CD8-positive, alpha-beta memory T cell (primary cell): ENCODE measurements at places on chromosomes 7 and 10. TPM values are rescaled to one million over a fixed set of nuclear protein-coding genes. Genes with fewer than 3 reads are reported as not detected.

Gene SAP25
- total RNA-seq = 13.9 TPM

Gene MET
- total RNA-seq = 3.1 TPM

Gene CYP26C1
- not detected for total RNA-seq

Gene FAM131B
- total RNA-seq = 2.8 TPM

Gene FANK1
- 0.66 TPM for total RNA-seq

Gene VSTM2A
- total RNA-seq = not detected

Gene SVIL
- 5.9 TPM for total RNA-seq

Gene TDRD1
- 0.13 TPM for total RNA-seq

Gene CLEC5A
- total RNA-seq = 0.29 TPM

Gene TMEM243
- 62.9 TPM for total RNA-seq

Gene GNAT3
- total RNA-seq = not detected

Gene SDK1
- 0.04 TPM for total RNA-seq

Gene FAM20C
- 3.6 TPM for total RNA-seq

Gene VAX1
- not detected for total RNA-seq

Gene HOXA1
- 0.31 TPM for total RNA-seq

Gene GUSB
- total RNA-seq = 51.9 TPM

Gene SPDYE5
- total RNA-seq = not detected

Gene C10orf53
- not detected for total RNA-seq

Gene MRM2
- total RNA-seq = 51.6 TPM

Gene GPR37
- not detected for total RNA-seq

Gene ABCC2
- 1.5 TPM for total RNA-seq

Gene PRKG1
- total RNA-seq = not detected

Gene ORAI2
- 66.9 TPM for total RNA-seq

Gene PRKCQ
- total RNA-seq = 46.7 TPM

Gene ZNF804B
- not detected for total RNA-seq

Gene ATG9B
- total RNA-seq = 4.2 TPM

Gene FFAR4
- total RNA-seq = not detected

Gene CRHR2
- not detected for total RNA-seq

Gene IFIT1B
- total RNA-seq = not detected

Gene SH3PXD2A
- total RNA-seq = 7.7 TPM
